ENCODE measurements at places on chromosomes 12 and 14.

DNA sequence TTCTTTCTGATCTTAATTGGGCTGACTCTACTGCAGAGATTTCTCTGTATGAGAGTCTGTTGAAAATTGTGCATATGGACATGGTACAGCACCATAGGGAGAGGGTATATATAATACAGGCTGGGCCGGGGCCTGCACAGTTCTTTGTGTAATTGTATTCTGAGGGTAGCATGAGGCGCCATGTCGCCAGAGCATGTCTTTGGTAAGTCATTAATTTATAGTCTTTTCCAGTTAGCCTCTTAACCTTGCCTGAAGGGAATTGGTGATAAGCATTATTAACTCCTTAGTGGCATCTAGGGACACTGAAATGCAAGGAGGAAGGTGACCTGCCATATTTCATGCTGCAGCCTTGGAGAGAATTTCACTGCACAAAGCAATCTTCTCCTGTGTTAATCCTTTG lies 569.9 kb downstream of the TMTC2 start:
- no peak for DNase-seq

GRCh38 chr12:78185651-78186050 lies 355.0 kb downstream of the NAV3 start:
- no peak for DNase-seq

- DNase-seq = no peak
These were observed 152.8 kb downstream of the RIMBP2 start for GRCh38 chr12:130563323-130563722.

GRCh38 chr14:68263563-68264259 lies 444.1 kb downstream of the RAD51B start:
- no peak for DNase-seq

DNA sequence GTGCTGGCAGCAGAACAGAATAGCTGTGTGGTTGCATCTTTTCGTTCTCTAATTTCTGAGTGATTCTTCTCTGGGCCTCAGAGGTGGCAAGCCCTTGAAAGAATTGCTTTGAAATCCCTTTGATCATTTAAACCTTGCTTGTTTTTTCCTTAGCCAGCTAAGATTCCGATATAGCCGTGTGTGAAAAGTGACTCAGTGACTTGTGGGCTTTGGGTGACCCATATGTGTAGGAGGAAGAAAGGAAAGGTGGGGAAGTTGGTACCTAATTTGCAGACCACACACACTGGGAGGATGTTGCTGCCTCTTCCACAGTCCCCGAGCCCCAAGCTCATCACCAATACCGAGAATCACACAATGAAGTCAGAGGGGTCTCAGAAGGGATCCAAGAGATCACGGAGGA lies 18.8 kb downstream of the SLC24A4 start:
- no peak for DNase-seq

GRCh38 chr12:95115641-95116040 lies 42.2 kb upstream of the NR2C1 start:
- DNase-seq = no peak

DNA sequence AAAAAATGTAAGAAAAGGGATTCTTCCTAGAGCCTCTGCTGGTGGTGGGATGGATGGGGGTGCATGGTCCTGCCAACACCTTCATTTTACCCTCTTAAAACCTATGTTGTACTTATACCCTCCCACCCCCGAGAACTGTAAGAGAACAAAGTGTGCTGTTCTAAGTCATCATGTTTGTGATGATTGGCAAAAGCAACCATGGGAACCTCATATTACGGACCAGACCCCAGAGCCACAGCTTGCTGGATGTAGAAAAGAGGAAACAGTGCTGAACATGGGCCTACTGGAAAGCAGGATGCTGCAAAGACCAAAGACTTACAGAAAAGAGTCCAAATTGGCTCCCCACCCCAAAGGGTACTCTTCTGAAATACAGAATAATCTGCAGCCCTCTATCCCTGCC lies 311.2 kb downstream of the DUSP6 start:
- no peak for DNase-seq

- DNase-seq = no peak
These were observed 13.1 kb downstream of the CAMKK2 start for GRCh38 chr12:121283388-121283787.

- DNase-seq = no peak
These were observed 74.3 kb upstream of the C14orf132 start for GRCh38 chr14:95964901-95965300.

- DNase-seq = no peak
These were observed 1.8 kb upstream of the FBXO21 start for GRCh38 chr12:117192057-117192456.

- DNase-seq = no peak
These were observed 107.6 kb downstream of the GAS2L3 start for GRCh38 chr12:100681074-100681473.

DNA sequence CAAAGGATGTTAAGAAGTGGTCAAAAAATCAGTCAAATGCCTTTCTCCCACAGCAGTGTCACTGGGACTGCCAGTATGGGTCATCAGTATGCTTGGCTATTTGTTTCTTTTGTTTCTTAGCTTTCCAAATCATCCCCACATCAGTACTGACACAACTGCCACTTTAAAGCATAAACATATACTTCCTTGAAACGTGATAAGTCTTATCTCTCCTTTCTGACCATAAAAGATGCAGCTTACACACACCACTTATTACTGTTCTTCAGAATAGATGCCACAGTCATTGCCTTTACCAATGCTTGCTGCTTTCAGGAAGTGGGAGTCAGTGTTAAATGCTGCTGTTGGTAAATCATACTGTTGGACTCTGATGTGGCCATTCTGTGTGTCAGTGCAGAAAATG lies 18.6 kb upstream of the GARIN2 start:
- DNase-seq = no peak

GRCh38 chr12:72957454-72957853 lies 685.3 kb downstream of the TRHDE start:
- DNase-seq = no peak

- DNase-seq = no peak
These were observed 63.5 kb downstream of the ERH start for GRCh38 chr14:69334576-69334975.

- no peak for DNase-seq
These were observed 24.0 kb downstream of the PLD4 start for GRCh38 chr14:104948736-104949031.

GRCh38 chr12:117551665-117552064 lies 190.2 kb upstream of the NOS1 start:
- DNase-seq = no peak

DNA sequence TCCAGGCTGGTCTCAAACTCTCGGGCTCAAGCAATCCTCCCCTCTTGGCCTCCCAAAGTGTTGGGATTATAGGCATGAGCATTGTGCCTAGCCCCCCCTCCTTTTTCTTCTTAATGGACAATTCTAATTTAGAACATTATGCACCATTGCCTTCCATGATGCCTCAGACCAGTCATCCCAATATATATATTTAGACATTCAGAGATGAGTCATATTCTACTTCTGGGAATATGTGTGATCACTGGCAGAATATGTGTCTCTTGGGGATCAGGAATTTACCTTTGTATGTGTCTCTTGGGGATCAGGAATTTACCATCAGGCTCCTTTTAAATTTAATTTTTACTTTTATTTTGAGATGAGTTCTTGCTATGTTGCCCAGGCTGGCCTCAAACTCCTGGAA lies 7.5 kb upstream of the CCDC177 start:
- no peak for DNase-seq

GRCh38 chr12:110135806-110136205 lies 11.6 kb downstream of the IFT81 start:
- DNase-seq = no peak

GRCh38 chr12:53564278-53564677 lies 57.0 kb upstream of the NPFF start:
- no peak for DNase-seq

DNA sequence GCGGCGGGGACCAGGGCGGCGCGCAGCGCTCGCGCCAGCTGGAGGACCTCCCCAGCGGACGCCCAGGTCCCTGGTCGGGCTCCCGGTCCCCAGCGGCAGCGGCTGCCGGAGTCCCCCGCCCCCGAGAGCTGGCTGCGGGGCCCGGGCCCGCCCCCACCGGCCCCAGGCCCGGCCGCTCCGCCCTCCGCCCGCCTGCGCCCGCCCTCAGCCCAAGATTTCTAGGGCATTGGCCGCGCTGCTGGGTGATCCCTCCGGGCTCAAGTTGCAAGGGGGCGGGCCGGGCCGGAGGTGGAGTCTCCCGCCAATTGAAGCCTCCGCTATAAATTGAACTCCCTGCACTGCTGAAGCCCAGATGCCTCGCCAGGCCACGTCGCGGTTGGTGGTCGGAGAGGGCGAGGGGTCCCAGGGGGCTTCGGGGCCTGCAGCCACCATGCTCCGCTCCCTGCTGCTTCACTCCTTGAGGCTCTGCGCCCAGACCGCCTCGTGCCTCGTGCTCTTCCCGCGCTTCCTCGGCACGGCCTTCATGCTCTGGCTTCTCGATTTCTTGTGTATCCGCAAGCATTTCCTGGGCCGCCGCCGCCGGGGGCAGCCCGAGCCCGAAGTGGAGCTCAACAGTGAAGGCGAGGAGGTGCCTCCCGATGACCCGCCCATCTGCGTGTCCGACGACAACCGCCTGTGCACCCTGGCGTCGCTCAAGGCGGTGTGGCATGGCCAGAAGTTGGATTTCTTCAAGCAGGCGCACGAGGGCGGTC lies at the start of gene DIO3:
Gene DIO3 (plus strand): TSS at position 351 of the 752 bp plus-strand sequence.
- no peak for DNase-seq

DNA sequence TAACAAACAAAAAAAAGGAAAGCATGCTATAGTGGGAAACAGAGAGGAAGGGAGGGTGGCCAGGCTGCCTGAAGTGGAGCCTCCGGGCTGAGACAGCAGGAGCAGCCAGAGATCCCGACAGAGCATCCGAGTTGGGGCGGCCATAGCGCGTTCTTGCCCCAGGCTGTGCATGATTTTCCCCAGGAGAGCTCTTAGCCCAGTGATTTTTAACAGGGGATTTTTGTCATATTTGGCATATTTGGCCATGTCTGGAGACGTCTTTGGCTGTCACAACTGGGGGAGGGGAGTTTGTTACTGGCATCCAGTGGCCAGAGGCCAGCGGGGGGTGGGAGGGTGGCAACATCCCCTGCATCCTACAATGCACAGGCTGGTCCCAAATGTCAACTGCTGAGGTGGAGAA lies 23.6 kb downstream of the BDKRB1 start:
- no peak for DNase-seq

GRCh38 chr14:21070610-21071224 lies 613 bp downstream of the ARHGEF40 start:
- no peak for DNase-seq

- DNase-seq = peak; percentile 81
These were observed 132.7 kb upstream of the DYRK2 start for GRCh38 chr12:67515679-67516340.

DNA sequence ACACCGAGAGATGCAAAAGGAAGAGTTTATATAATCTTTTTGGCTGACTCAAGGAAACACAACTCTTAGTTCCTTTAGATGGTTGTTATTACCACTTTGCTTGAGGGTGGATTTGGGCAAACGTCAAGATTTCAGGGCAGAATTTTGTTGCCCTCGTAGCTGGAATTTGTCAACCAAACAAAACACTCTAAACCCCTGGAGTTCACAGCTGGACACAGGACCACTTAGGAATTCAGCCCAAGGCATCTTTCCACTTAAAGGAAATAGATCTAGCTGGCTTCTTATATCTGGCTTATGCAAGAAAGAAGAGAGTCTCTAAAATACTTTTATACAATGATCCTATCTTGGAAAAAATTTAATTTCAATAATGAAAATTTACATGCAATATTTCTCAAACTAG lies 237.8 kb upstream of the LRIG3 start:
- DNase-seq = no peak

- no peak for DNase-seq
These were observed 382.3 kb downstream of the ALG10 start for GRCh38 chr12:34404377-34405285.

- DNase-seq = no peak
These were observed 403.9 kb downstream of the MED13L start for GRCh38 chr12:115873451-115874082.
